ENCODE measurements at places on chromosomes 6 and 20. TPM values are rescaled to one million over a fixed set of nuclear protein-coding genes. Genes with fewer than 3 reads are reported as not detected.

- no peaks in the 10 kb centered on the region for H3K4me1 ChIP-seq
- no peak overlapping the region for H3K4me3 ChIP-seq
- H3K27ac ChIP-seq: no peak overlapping the region
- peaks cover 21% of the 10 kb centered on the region for H3K27me3 ChIP-seq
- H3K36me3 ChIP-seq: no peaks in the 10 kb centered on the region
- DNase-seq: no peak
Measured at GRCh38 chr20:31849306-31849930, 4.0 kb upstream of the FOXS1 start.

DNA sequence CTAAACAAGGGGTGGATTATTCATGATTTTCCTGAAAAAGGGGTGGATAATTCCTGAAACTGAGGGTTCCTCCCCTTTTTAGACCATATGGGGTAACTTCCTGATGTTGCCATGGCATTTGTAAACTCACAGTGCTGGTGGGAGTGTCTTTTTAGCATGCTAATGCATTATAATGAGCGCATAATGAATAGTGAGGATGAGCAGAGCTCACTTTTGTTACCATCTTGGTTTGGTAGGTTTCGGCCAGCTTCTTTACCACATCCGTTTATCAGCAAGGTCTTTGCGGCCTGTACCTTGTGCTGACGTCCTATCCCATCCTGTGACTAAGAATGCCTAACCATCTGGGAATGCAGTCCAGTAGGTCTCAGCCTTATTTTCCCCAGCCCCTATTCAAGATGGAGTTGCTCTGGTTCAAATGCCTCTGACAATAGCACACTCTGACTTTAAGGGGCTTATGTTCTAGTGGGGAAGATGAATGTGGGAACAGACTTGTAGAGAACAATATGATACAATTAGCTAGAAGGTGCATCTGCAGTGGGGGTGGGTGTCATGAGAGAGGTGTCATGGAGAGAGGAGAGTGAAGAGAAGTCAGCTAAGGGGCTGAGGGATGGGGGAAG, 4.2 kb upstream of the GPR31 start:
- no peak overlapping the region for H3K4me3 ChIP-seq
- H3K36me3 ChIP-seq: no peaks in the 10 kb centered on the region
- DNase-seq: no peak
- no peaks in the 10 kb centered on the region for H3K4me1 ChIP-seq
- no peak overlapping the region for H3K27ac ChIP-seq
- peaks cover 5% of the 10 kb centered on the region for H3K27me3 ChIP-seq

GRCh38 chr6:700490-700889, 7.6 kb upstream of the EXOC2 start:
- no peak overlapping the region for H3K4me3 ChIP-seq
- H3K4me1 ChIP-seq: no peaks in the 10 kb centered on the region

GRCh38 chr20:17556837-17557674, 12.8 kb upstream of the DSTN start:
- peaks cover 43% of the 10 kb centered on the region for H3K4me1 ChIP-seq
- H3K27ac ChIP-seq: peak overlapping the region; percentile 37
- DNase-seq: no peak
- H3K27me3 ChIP-seq: no peaks in the 10 kb centered on the region

GRCh38 chr6:16108921-16109658, 19.8 kb upstream of the MYLIP start:
- no peak overlapping the region for H3K27ac ChIP-seq
- no peaks in the 10 kb centered on the region for H3K4me1 ChIP-seq
- no peaks in the 10 kb centered on the region for H3K36me3 ChIP-seq
- no peak overlapping the region for H3K4me3 ChIP-seq
- no peak for DNase-seq
- H3K27me3 ChIP-seq: peaks cover 2% of the 10 kb centered on the region

DNA sequence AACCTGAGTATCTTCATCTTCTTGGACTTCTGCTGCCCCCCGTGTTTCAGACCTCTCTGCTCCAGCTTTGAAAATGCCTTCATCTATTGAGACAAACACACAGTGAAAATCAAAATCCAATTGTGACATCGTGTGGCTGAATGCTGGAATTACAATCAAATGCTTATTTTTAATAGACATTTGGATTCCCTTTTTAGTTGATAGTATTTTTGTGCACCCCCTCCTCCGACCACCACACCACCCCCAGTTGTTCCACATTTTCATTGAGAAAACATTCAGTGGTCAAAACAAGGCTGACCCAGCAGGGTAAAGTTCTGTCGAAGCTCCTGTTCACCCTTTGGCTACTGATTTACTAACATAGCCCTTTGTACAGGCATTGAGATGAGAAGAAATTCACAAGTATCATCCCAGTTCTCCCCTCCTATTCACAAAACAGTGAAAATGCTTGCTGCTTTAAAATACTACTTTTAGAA, 79.0 kb downstream of the NRSN1 start:
- no peak overlapping the region for H3K4me3 ChIP-seq
- H3K27ac ChIP-seq: no peak overlapping the region
- peaks cover 7% of the 10 kb centered on the region for H3K27me3 ChIP-seq
- H3K4me1 ChIP-seq: no peaks in the 10 kb centered on the region

- peaks cover 17% of the 10 kb centered on the region for H3K4me1 ChIP-seq
- H3K27ac ChIP-seq: no peak overlapping the region
- no peak for DNase-seq
- H3K4me3 ChIP-seq: no peak overlapping the region
- H3K36me3 ChIP-seq: peaks cover 63% of the 10 kb centered on the region
- no peaks in the 10 kb centered on the region for H3K27me3 ChIP-seq
Measured at GRCh38 chr6:118488631-118489030, 59.5 kb upstream of the PLN start.

- no peaks in the 10 kb centered on the region for H3K36me3 ChIP-seq
- DNase-seq: no peak
- no peak overlapping the region for H3K4me3 ChIP-seq
- no peak overlapping the region for H3K27ac ChIP-seq
- H3K4me1 ChIP-seq: peaks cover 5% of the 10 kb centered on the region
Measured at GRCh38 chr20:18719426-18719825, 94.2 kb upstream of the SCP2D1 start.

DNA sequence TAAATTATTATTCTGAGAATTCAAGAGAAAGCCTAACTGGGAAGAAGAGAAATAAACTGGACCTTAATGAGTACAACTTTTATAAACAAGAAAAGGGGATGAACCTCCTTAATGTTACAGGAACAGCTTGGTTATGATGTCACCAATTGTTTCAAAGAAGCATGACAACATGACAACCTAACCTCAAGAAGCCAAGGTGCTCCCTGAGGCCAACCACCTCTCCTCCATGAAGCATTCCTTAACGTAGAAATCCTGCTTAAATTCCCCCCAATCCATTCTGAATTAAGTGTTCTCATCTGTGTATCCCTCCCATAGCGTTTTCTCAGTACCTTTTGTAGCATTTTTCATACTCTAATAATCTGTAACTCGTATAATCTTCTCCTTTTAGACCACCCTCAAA, 1.7 kb downstream of the HBS1L start:
- H3K27me3 ChIP-seq: peaks cover 2% of the 10 kb centered on the region
- DNase-seq: no peak
- peaks cover 37% of the 10 kb centered on the region for H3K36me3 ChIP-seq
- peak overlapping the region; percentile 96 for H3K27ac ChIP-seq
- peaks cover 53% of the 10 kb centered on the region for H3K4me1 ChIP-seq
- H3K4me3 ChIP-seq: peak overlapping the region; percentile 94

- H3K36me3 ChIP-seq: peaks cover 46% of the 10 kb centered on the region
- H3K27ac ChIP-seq: no peak overlapping the region
- peaks cover 27% of the 10 kb centered on the region for H3K4me1 ChIP-seq
Measured at GRCh38 chr6:37305841-37306425, 47.9 kb upstream of the RNF8 start.

DNA sequence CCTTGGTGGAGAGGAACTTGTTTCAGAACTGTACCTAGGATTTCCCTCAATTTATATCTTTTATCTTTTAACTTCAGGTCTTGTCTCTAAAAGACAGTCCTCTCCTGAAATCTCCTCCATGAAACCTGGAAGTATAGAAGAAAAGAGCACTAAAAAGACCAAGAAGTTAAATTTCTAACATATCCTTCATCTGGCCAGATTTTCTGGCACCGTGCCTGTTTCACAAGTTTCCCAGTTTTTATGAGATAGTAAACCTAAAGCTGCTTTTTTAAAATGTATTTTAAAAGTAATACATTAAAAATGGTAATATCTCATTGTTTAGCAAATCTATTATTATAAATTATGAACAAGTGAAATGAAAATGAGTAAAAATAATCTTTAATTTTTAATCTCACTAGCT, 348.3 kb upstream of the RSPO3 start:
- DNase-seq: no peak
- H3K27me3 ChIP-seq: no peaks in the 10 kb centered on the region
- no peaks in the 10 kb centered on the region for H3K4me1 ChIP-seq
- H3K4me3 ChIP-seq: no peak overlapping the region

- H3K36me3 ChIP-seq: peaks cover 6% of the 10 kb centered on the region
- no peaks in the 10 kb centered on the region for H3K27me3 ChIP-seq
- DNase-seq: no peak
- no peak overlapping the region for H3K4me3 ChIP-seq
- H3K4me1 ChIP-seq: no peaks in the 10 kb centered on the region
Measured at GRCh38 chr6:163539101-163539762, 124.7 kb downstream of the QKI start.

- no peak for DNase-seq
- peak overlapping the region; percentile 14 for H3K27ac ChIP-seq
- H3K36me3 ChIP-seq: no peaks in the 10 kb centered on the region
- H3K27me3 ChIP-seq: peaks cover 21% of the 10 kb centered on the region
- peak overlapping the region; percentile 68 for H3K4me3 ChIP-seq
Measured at GRCh38 chr6:3355358-3356055, 96.8 kb downstream of the PSMG4 start.

DNA sequence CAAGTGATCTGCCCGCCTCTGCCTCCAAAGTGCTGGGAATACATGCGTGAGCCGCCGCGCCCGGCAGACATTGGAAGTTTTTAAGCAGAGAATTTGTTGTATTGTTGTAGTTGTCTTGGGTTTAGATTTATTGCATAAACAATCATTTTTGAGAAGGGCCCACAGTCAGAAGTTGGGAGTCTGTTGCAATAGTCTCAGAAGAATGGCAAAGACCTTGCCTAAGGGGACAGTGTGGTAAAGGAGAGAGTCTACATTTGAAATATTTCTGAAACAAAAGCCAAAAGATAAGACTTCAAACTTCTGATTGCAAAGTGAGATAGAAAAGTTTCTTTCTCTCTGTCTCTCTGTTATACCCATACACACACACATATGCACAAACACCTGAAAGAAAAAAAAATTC, 22.5 kb downstream of the HFE start:
- peaks cover 5% of the 10 kb centered on the region for H3K4me1 ChIP-seq
- H3K27ac ChIP-seq: no peak overlapping the region
- no peak for DNase-seq
- H3K27me3 ChIP-seq: no peaks in the 10 kb centered on the region
- no peaks in the 10 kb centered on the region for H3K36me3 ChIP-seq
- no peak overlapping the region for H3K4me3 ChIP-seq

- peaks cover 17% of the 10 kb centered on the region for H3K4me1 ChIP-seq
- peaks cover 82% of the 10 kb centered on the region for H3K27me3 ChIP-seq
- peak overlapping the region; percentile 84 for H3K4me3 ChIP-seq
Measured at GRCh38 chr6:98833307-98834059, 891 bp upstream of the POU3F2 start.

DNA sequence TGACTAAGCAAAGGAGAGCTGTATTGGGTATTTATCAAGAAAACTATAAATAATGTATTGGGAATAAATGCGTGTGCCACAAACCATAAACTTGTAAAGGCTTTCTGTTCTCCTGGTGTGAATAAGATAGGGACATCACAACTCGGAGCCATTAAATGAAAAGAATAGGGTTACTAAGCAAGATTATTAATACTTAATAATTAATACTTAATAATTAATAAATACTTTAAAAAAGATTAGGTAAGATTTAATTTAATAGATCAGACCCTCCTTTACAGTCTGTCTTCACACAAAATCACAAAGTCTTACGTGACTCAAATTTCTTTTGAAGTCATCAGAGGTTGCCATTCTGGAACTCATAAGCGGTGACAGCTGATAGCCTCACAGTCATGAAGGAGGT, 648.9 kb downstream of the PRKN start:
- H3K4me3 ChIP-seq: no peak overlapping the region
- H3K27me3 ChIP-seq: no peaks in the 10 kb centered on the region
- H3K27ac ChIP-seq: no peak overlapping the region
- no peaks in the 10 kb centered on the region for H3K4me1 ChIP-seq
- no peaks in the 10 kb centered on the region for H3K36me3 ChIP-seq

GRCh38 chr6:35686873-35687555, 1.7 kb downstream of the FKBP5 start:
- peak overlapping the region; percentile 97 for H3K4me3 ChIP-seq
- DNase-seq: no peak
- H3K27me3 ChIP-seq: peaks cover 2% of the 10 kb centered on the region
- peaks cover 32% of the 10 kb centered on the region for H3K4me1 ChIP-seq

DNA sequence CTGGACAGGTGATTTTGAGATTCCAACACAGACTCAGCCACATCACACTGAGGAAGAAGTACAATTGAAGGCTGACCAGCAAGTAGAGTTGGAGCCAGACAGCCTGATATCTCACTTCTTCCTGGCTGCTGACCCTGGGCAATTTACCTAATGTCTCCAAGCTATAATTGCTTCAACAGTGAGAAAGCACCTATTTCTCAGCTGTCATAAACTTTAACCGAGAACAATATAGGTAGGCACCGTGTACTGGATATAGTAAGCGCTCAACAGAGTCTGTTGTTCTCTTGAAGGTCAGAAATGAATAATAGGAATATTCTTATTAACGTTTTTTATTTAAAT, 28.3 kb downstream of the STX7 start:
- H3K27me3 ChIP-seq: no peaks in the 10 kb centered on the region
- DNase-seq: no peak
- H3K36me3 ChIP-seq: no peaks in the 10 kb centered on the region

The ZC2HC1B gene
- total RNA-seq: 0.24 TPM

The IMPG1 gene
- total RNA-seq: not detected

The GRIK2 gene
- not detected for total RNA-seq

The NKAPL gene
- total RNA-seq: 0.16 TPM

The CST1 gene
- not detected for total RNA-seq

The SLC17A3 gene
- total RNA-seq: 0.66 TPM

The GPX5 gene
- total RNA-seq: not detected

The PCK1 gene
- total RNA-seq: not detected

The LY6G6F gene
- total RNA-seq: not detected

The PBOV1 gene
- not detected for total RNA-seq

The TP53TG5 gene
- total RNA-seq: 0.07 TPM

Data from activated T-helper 1 cell treated with anti-CD3 and anti-CD28 coated beads, Interleukin-12 subunit alpha, Interleukin-12 subunit beta, Interleukin-2, Interleukin-4 antibody, amounts not matched to agents 30 ng/mL and 10 ng/mL and 1 ng/mL, durations not matched to agents 14 hours and 24 hours and 36 hours (primary cell).